ENCODE measurements at places on chromosomes 1 and 21. TPM values are rescaled to one million over a fixed set of nuclear protein-coding genes. Genes with fewer than 3 reads are reported as not detected.

DNA sequence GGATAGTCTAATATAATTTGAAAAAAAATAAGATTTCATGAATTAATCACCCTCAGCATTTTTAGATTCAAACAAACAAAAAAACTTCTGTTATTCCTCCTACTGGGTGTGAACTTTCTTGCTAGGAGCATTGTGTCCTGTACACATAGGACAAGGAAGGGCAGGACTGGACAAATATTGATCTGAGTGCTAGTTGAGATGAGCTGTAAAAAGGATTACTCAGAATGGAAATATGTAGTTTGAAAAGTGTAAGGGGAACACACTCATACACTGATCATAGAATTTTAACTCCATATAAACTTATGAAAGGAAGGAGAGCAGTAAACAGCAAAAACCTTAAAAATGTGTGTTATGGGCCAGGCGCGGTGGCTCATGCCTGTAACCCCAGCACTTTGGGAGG is 156.5 kb upstream of the ZNF648 start:
- peaks cover 1% of the 10 kb centered on the region for H3K4me1 ChIP-seq
- peaks cover 5% of the 10 kb centered on the region for H3K36me3 ChIP-seq
- H3K27ac ChIP-seq, result no peak overlapping the region
- H3K27me3 ChIP-seq, result no peaks in the 10 kb centered on the region

DNA sequence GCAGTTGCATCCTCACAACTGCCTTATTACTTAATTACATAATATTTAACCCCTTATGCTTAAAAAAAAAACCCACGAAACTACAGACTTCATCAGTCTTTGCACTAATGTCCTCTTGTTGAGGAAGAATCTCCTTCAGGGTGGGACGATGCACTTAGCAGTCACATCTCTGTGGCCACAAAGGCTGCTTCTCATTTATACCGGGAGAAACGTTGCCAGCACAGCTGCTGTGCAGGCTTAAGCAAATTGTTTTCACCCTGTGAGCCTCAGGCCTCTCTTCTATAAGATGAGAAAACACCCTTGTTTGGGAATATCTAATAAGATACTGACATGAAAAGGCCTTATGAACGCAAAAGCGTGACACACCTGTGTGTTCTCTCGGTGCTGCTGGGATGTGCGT is 2.9 kb upstream of the OBSCN start:
- peaks cover 2% of the 10 kb centered on the region for H3K4me1 ChIP-seq
- H3K27me3 ChIP-seq, result peaks cover 14% of the 10 kb centered on the region
- H3K36me3 ChIP-seq, result no peaks in the 10 kb centered on the region
- no peak overlapping the region for H3K4me3 ChIP-seq

- H3K4me1 ChIP-seq, result peaks cover 9% of the 10 kb centered on the region
- no peak overlapping the region for H3K27ac ChIP-seq
- H3K27me3 ChIP-seq, result no peaks in the 10 kb centered on the region
- no peak overlapping the region for H3K4me3 ChIP-seq
- DNase-seq, result no peak
These were observed 40.2 kb downstream of the FASLG start for GRCh38 chr1:172699111-172699510.

DNA sequence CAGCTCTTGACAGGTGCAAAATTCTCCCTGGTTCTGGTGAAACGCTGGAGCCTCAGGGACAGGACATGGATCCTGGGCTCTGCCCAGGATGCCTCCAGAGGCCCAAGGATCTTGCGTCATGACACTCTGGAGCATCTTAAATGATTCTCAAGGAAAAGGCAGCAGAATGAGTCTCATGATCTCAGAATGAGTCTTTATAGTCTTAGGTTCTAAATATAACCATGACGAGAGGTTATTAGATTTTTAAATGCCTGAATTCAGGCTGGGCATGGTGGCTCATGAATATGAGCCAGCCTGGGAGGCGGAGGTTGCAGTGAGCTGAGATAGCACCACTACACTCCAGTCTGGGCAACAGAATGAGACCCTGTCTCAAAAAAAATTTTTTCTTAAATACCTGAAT is 55.5 kb downstream of the ECE1 start:
- no peak overlapping the region for H3K4me3 ChIP-seq
- no peaks in the 10 kb centered on the region for H3K4me1 ChIP-seq
- DNase-seq, result no peak
- peaks cover 7% of the 10 kb centered on the region for H3K36me3 ChIP-seq
- H3K27ac ChIP-seq, result no peak overlapping the region

GRCh38 chr1:150309758-150310508 is 11.4 kb upstream of the PRPF3 start:
- H3K4me1 ChIP-seq, result no peaks in the 10 kb centered on the region
- H3K27ac ChIP-seq, result no peak overlapping the region
- peaks cover 20% of the 10 kb centered on the region for H3K36me3 ChIP-seq
- DNase-seq, result no peak
- H3K4me3 ChIP-seq, result no peak overlapping the region

DNA sequence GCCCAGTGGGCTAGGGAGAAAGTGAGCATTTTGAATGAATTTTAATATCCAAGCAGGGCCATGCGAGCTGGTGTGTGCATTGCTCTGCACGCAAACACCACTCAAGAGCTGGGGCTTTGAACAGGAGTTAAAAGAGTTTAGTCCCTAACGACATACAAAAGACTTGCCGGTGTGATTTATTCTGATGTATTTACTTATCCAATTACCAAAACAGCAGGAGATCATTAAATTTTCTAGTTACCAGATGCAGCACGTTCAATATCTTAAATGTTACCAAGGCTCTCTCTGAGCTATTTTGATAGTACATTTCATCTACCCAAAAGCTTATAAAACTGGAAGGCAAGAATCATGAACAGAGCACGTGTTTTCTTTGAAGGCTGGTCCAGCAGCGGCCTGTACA is 30.0 kb upstream of the DMRTA2 start:
- no peak for DNase-seq
- no peaks in the 10 kb centered on the region for H3K36me3 ChIP-seq
- H3K4me1 ChIP-seq, result no peaks in the 10 kb centered on the region
- H3K27me3 ChIP-seq, result no peaks in the 10 kb centered on the region
- no peak overlapping the region for H3K4me3 ChIP-seq
- H3K27ac ChIP-seq, result no peak overlapping the region

- no peaks in the 10 kb centered on the region for H3K27me3 ChIP-seq
- H3K4me1 ChIP-seq, result peaks cover 93% of the 10 kb centered on the region
- H3K36me3 ChIP-seq, result peaks cover 28% of the 10 kb centered on the region
- peak overlapping the region; percentile 91 for H3K27ac ChIP-seq
These were observed 12.4 kb downstream of the SLC2A1 start for GRCh38 chr1:42946120-42946898.

GRCh38 chr1:46254668-46255067 is 7.1 kb downstream of the RAD54L start:
- H3K4me3 ChIP-seq, result no peak overlapping the region
- H3K36me3 ChIP-seq, result peaks cover 15% of the 10 kb centered on the region
- no peak for DNase-seq
- peaks cover under 1% of the 10 kb centered on the region for H3K4me1 ChIP-seq

DNA sequence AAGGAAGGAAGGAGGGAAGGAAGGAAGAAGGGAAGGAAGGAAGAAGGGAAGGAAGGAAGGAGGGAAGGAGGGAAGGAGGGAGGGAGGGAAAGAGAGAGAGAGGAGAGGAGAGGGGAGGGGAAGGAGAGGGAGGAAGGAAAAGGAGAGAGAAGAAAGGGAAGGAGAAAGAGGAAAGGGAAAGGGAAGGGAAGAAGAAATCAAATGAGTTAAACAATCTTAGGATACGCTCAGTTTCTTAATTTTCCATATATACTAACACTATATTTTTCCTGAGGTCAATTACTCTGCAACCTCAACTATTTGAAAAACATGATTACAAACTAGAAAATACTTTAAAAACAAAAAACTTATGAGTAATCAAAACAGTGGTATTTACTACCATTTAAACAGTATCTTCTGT is 53.3 kb downstream of the SPATA6 start:
- no peaks in the 10 kb centered on the region for H3K36me3 ChIP-seq
- H3K27ac ChIP-seq, result no peak overlapping the region
- no peak overlapping the region for H3K4me3 ChIP-seq
- H3K4me1 ChIP-seq, result peaks cover 8% of the 10 kb centered on the region
- no peaks in the 10 kb centered on the region for H3K27me3 ChIP-seq

DNA sequence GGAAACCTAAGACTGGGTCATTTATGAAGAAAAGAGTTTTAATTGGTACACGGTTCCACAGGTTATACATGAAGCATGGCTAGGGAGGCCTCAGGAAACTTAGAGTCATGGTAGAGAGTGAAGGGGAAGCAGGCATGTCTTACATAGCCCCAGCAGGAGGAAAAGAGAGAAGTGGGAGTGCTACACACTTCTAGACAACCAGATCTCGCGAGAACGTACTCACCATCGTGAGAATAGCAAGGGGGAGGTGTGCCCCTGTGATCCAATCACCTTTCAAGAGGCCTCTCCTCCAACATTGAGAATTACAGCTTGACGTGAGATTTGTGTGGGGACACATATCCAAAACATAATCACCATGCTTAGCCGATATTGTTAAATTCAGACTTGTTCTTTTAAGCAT is 62.8 kb downstream of the DYRK1A start:
- H3K4me1 ChIP-seq, result peaks cover 16% of the 10 kb centered on the region
- H3K27ac ChIP-seq, result no peak overlapping the region
- no peak overlapping the region for H3K4me3 ChIP-seq
- peaks cover 36% of the 10 kb centered on the region for H3K36me3 ChIP-seq
- no peak for DNase-seq

- no peak overlapping the region for H3K27ac ChIP-seq
- H3K36me3 ChIP-seq, result no peaks in the 10 kb centered on the region
- H3K4me1 ChIP-seq, result no peaks in the 10 kb centered on the region
- no peaks in the 10 kb centered on the region for H3K27me3 ChIP-seq
- no peak overlapping the region for H3K4me3 ChIP-seq
These were observed 43.3 kb downstream of the URB2 start for GRCh38 chr1:229669333-229669732.

GRCh38 chr1:47780469-47780995 is 216.7 kb downstream of the TRABD2B start:
- H3K27me3 ChIP-seq, result peaks cover 17% of the 10 kb centered on the region
- no peak overlapping the region for H3K27ac ChIP-seq
- no peaks in the 10 kb centered on the region for H3K4me1 ChIP-seq
- H3K4me3 ChIP-seq, result no peak overlapping the region
- no peaks in the 10 kb centered on the region for H3K36me3 ChIP-seq

DNA sequence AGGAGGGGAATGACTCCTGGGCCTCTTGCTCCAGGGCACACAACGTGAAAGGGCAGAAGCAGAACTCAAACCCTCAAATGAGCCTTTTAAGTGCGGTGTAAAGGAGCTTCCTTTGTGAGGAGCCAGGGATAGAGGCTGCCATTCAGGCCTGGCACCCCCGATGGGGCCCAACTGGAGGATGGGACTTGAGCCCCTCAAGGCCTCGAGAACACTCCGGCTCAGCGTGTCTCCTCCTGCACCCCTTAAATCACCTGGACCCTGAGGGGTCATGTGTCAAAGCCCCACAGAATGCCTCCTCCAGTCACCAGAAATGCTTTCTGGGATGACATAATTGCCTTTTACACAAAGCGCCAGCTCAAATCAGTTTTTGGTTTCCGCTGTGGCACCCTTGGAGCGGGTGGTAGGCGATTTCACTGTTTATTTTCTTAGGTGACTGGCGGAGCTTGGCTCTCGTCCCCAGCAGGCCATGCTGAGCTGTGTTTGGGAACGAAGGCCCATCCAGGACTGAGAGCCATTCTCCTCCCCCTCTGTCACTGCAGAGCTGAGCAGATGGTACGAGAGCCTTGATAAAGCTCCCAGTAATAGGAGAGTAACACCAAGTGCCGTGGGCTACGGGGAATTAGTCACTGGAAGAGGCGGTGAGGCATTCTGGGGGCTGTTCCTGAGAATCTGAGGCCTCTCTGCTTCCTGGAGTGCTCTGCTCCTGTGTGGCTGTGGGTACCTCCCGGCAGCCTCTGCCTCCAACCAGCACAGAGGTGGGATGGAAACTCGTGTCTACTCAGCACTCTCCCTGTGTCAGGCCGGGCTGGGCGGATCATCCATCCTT is 163.0 kb downstream of the GRIK3 start:
- H3K36me3 ChIP-seq, result no peaks in the 10 kb centered on the region
- no peak overlapping the region for H3K4me3 ChIP-seq
- DNase-seq, result no peak
- peaks cover 10% of the 10 kb centered on the region for H3K27me3 ChIP-seq
- H3K27ac ChIP-seq, result no peak overlapping the region

DNA sequence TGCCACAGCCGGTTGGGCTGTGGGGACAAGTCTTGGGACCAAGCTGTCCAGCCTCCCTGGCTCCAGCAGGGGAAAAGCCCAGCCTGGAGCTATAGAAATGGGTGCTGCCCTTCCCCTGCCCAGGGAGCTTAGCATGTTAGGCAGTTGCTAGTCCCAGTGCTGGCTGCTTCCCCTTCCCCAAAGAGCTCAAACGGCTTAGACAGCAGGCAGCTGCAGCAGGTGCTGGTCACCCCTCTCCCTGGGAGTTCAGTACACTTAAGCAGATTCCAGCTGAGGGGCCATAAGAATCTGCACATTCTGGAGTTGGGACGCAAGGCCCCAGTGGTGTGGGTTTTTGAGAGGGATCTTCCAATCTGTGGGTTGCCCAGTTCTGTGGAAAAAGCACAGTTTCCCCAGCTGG is 11.1 kb upstream of the REG4 start:
- H3K27ac ChIP-seq, result no peak overlapping the region
- H3K27me3 ChIP-seq, result peaks cover 24% of the 10 kb centered on the region
- no peak for DNase-seq
- no peak overlapping the region for H3K4me3 ChIP-seq

- H3K36me3 ChIP-seq, result peaks cover 59% of the 10 kb centered on the region
- DNase-seq, result no peak
- no peak overlapping the region for H3K4me3 ChIP-seq
- no peak overlapping the region for H3K27ac ChIP-seq
These were observed 18.0 kb upstream of the SNRPE start for GRCh38 chr1:203843435-203843834.

DNA sequence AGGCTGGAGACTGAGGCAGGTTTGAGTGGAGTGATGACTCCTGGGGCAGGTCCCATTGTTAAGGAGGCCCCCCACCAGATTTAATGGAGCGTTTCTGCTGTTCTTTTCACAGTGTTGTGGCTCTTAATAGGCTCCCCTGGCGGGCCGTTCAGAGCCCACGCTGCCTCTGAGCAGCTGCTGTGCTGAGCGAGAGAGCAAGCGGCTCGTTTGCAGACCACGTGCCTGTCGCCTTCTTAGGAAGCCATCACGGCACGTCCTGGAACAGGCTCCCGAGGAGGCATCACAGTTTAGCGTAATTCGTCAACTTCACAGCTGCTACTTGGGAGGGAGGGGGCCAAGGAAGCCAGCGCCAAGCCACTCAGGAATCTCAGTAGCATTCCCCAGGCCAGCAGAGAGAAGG is 70.5 kb upstream of the CTTNBP2NL start:
- H3K27ac ChIP-seq, result no peak overlapping the region
- no peaks in the 10 kb centered on the region for H3K4me1 ChIP-seq
- no peaks in the 10 kb centered on the region for H3K36me3 ChIP-seq

ADAM30 gene
- not detected for total RNA-seq

BARHL2 gene
- not detected for total RNA-seq

AGBL4 gene
- total RNA-seq, result 0.42 TPM

CD101 gene
- total RNA-seq, result 4.1 TPM

OSBPL9 gene
- 101 TPM for total RNA-seq

FLG gene
- not detected for total RNA-seq

Measured in mesothelial cell of epicardium (in vitro differentiated cells).